ENCODE measurements at places on chromosomes 13 and 19.

GRCh38 chr13:106685143-106685542, 117.2 kb upstream of the ARGLU1 start:
- no peak for DNase-seq

GRCh38 chr13:110593430-110594130, 21.8 kb upstream of the NAXD start:
- DNase-seq: no peak

GRCh38 chr19:56988299-56988698, 131.5 kb upstream of the USP29 start:
- no peak for DNase-seq

- no peak for DNase-seq
These were observed 121.6 kb upstream of the KL start for GRCh38 chr13:32894589-32895001.

- peak; percentile 80 for DNase-seq
These were observed 4.7 kb downstream of the ALOX5AP start for GRCh38 chr13:30739761-30740642.

DNA sequence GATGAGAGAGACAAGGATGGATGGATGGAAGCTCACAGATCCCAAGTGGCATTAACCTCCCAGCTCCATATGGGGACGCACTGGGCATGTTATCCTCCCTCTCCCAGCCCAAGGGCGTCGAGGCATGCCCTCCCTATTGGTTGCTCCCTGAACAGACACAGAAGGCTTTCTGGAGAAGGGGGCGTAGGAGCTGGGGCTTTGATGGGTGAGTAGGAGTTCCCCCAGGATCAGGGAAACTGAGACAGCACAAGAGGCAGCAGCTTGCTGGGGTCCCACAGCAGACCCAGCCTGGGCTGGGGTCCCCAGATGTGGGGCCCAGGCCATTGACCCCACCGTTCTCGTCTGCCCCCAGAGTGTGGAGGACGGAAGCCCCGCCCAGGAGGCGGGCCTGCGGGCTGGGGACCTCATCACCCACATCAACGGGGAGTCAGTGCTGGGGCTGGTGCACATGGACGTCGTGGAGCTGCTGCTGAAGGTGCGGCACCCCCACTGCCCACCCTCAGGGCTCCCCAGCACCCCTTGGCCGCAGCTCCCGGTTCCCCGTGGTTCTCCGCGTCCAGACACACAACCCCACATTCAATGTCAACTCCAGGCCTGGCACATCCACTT, 7.5 kb upstream of the PIK3R2 start:
- DNase-seq: no peak

- DNase-seq: no peak
These were observed 396.9 kb upstream of the SLITRK1 start for GRCh38 chr13:84279166-84279565.

GRCh38 chr13:98303858-98304257, 126.8 kb upstream of the RNF113B start:
- DNase-seq: no peak

GRCh38 chr19:16358456-16358855, 33.8 kb downstream of the KLF2 start:
- no peak for DNase-seq

- no peak for DNase-seq
These were observed 36.7 kb downstream of the ZAR1L start for GRCh38 chr13:32278426-32278825.

- DNase-seq: no peak
These were observed 4.2 kb downstream of the DMPK start for GRCh38 chr19:45778010-45778661.

DNA sequence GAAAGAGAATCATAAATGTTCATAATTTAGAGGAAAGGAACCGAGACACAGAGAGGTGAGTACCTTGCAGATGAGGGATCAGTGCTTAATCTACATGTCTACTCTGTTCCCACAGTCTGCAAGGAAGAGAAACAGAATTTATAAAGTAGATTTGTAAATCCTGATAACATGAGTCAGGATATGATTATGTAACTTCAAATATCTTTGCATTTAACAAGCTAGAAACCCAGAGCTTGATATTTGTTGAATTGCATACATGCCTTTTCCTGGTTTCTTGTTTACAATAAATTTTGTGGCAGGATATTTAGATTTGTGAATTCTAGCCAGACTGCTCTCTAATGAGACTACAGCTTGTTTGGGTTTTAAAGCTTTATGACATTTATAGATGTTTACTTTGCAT, 219.2 kb downstream of the ENOX1 start:
- DNase-seq: no peak

- DNase-seq: no peak
These were observed 68.3 kb downstream of the ATP8A2 start for GRCh38 chr13:25440061-25440460.

DNA sequence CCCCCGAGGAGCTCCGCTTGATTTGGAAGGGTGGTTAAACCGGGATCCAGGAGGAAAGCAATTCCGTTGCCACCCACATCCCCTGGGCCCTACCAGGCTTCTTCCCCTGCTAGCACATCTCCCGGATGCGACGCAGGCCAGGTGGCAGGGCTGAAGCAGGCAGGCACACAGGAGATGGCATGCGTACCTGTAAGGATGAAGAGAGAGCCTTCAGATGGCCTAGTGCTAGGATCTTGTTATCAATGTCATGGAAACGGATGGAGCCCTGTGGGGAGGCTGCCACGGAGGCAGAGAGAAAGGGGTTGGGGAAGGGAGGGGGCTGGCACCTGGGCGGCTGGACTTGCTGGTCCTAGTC, 8.5 kb upstream of the SOX1 start:
- no peak for DNase-seq
